ENCODE measurements at places on chromosomes 1 and 21.
A peak's percentile ranks its signal among the peaks of the same experiment; 100 is the strongest.

- DNase-seq: no peak
Measured at GRCh38 chr1:226223157-226223785, at the start of gene MIXL1. TSS of gene MIXL1 (plus strand) at chr1:226223664. CDS start at chr1:226223682, 18 bp downstream.

- DNase-seq: no peak
Measured at GRCh38 chr1:84370266-84370665, 28.0 kb upstream of the DNASE2B start.

- DNase-seq: no peak
Measured at GRCh38 chr1:90989990-90990389, 31.8 kb downstream of the ZNF644 start.

- DNase-seq: no peak
Measured at GRCh38 chr1:9823693-9823942, 147 bp downstream of the CLSTN1 start.

- no peak for DNase-seq
Measured at GRCh38 chr1:229863651-229864545, 203.1 kb upstream of the GALNT2 start.

- DNase-seq: no peak
Measured at GRCh38 chr1:18575620-18576019, 55.0 kb upstream of the PAX7 start.

DNA sequence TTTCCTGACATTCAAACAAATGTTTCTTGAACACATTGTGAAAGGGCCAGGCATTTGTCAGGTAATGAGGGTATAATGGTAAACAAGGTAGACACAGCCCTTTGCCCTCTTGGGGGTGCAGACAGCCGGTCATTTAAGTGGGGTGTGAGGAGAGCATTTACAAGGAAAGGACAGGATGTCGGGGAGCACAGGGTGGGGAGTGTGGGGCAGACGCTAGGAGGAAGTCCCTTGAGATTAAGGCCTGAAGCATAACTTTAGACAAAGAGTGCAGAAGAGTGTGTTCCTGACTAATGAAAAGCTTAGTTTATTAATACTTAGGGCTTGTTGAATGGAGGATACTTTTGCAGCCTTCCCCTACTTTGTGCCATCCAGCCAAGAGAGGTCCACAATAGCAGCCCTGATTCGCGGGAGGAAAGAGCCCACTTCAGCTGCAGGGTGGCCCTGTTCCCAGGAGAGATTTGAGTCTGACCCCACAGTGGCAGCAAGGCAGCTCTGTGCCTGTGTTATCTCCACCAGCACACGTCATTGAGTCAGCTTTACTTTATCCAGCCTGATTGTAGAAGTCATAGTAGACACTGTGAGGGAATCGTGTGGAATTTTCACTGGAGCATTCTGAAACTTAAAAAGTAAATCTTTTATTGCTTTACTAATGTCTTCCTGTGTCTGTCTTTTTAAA, 35.1 kb downstream of the MPZL1 start:
- DNase-seq: no peak

DNA sequence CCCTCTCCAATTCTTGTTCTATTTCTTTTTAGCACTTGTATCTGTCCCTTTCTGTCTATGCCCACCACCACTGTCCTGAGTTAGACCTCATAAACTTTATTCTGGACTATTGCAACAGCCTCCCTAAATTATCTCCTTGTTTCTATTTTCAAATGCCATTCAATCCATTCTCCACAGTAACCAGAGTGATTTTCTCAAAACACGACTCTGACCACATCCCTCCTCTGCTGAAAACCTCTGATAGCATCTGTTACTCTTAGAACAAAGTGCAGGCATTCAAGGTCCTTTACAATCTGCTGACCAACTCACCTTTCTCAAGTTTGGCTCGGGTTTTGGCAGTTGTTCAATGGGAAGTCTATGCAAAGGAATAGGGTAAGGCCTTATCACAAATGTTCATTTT, 22.8 kb upstream of the GPX7 start:
- DNase-seq: no peak

- no peak for DNase-seq
Measured at GRCh38 chr1:70382682-70383081, 28.2 kb upstream of the ANKRD13C start.

GRCh38 chr1:110672001-110672752, 2.6 kb downstream of the KCNA3 start:
- peak; percentile 87 for DNase-seq

DNA sequence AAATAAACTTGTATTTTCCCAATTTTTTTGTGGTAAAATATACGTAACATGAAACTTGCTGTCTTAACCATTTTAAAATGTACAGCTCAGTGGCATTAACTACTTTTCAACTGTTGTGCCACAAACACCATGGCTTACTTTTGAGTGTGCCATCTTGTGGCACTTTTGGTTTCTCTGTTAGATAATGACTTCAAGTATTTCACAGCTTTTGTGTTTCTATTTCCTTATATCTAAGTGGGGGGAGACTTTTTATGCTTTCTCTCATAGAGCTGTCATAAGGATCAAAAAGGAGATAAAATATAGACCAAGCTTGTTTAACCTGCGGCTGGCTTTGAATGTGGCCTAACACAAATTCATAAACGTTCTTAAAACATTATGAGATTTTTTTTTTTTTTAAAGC, 44.3 kb downstream of the CDC14A start:
- DNase-seq: peak; percentile 38

DNA sequence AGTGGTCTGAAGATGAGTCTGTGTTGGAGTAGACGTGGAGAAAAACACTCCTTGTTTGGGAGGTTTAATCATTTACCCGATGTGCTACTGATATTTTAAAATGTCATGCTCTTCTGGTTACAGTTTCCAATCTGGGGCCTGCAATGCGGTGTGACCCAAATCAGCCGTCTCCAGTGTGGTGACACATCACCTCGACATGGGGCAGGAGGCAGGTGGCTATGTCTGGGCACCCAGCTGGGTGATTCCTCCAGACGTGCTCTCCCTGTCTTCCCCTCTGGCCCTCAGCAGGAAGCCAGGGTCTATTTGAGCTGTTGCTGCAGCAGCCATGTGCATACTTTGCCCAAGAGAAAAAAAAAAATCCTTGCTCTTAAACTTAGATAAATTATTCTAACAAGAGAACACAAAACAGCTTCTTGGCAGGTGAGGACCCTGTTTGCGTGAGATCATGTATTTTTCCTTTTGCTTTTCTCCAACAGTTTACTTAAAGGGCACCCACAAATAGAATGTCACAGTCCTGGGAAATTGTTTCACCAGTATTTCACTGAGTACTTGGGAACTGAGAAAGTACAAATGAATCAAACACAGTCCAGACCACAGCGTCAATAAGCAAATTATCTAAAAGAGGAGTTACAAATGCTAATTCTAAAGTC, 38.9 kb upstream of the MAP10 start:
- no peak for DNase-seq

DNA sequence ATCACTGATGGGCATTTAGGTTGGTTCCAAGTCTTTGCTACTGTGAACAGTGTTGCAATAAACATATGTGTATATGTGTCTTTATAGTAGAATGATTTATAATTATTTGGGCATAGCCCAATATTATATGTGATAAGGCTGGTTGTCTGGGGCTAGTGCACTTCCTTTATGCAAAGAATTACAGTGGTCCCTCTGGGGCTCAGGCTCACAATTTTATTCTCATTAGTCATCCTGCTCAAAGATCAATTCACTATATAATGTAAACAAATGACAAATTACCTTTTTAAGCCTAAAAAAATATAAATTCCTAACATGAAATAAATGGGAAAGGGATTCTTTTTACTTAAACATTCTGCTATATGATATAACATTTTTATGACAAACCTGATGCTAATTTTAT, 5.0 kb downstream of the PLPPR4 start:
- no peak for DNase-seq

DNA sequence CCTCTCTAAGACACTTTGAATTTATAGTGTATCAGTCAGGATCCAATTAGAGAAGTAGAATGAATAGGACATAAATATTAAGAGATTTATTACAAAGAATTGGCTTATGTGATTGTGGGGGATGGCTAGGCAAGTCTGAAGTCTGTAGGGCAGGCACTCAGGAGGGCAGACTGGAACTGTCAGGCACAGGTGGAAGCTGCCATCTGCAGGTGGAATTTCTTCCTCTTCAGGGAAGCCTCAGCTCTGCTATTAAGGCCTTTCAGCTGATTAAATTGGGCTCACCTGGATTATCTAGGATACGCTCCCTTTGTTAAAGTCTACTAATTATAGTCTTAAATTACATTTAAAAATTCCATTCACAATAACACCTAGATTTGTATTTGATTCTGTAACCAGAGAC, 92.0 kb upstream of the HAO2 start:
- no peak for DNase-seq

GRCh38 chr1:36306210-36306901, at the start of gene SH3D21:
TSS of gene SH3D21 (plus strand) at chr1:36306368. CDS start at chr1:36306421, 53 bp downstream.
- peak; percentile 51 for DNase-seq

DNA sequence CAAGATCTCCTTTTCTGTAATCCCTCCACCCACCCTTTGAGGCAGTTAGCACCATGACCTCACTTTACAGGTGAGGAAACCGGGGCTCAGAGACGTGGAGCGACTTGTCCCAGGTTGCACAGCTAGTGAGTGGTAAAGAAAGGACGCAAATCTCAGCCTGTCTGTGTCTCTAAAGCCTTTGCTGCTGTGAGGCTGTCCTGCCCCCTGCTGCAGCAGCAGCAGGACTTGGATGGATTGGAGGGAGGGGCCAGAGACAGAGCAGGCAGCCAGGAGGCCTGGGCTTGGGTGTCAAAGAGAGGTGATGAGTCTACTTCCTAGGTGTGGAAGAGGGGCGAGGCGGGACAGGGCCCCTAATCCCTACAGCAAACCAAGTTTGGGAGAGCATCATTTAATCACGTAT, 69.6 kb downstream of the PTPRU start:
- no peak for DNase-seq

DNA sequence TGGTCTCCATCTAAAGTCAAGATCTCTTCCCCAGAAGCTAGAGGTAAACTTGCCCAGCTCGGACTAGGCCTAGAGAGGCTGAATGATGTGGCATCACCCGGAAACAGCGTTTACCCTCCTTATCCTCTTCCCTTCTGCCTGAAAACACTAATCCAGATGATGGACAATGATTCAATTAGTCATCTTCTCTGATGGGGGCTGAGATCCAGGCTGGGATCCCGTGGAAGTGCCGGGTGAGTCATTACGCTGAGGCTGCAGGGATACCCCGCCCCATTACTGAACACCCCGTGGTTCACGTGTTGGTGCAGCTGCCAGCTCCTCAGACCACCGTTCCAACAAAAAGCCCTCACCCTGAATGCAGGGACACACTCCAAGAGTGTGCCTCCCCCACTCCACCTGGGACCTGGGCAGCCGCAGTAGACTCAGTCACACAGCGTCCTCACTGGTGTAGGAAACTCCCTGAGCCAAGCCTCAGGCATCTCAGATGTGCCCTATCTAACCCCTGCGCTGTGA, 2.0 kb downstream of the S100A6 start:
- DNase-seq: no peak

- DNase-seq: no peak
Measured at GRCh38 chr1:24389231-24389678, 24.3 kb downstream of the STPG1 start.

GRCh38 chr1:27147842-27148518, 6.9 kb downstream of the SLC9A1 start:
- no peak for DNase-seq

DNA sequence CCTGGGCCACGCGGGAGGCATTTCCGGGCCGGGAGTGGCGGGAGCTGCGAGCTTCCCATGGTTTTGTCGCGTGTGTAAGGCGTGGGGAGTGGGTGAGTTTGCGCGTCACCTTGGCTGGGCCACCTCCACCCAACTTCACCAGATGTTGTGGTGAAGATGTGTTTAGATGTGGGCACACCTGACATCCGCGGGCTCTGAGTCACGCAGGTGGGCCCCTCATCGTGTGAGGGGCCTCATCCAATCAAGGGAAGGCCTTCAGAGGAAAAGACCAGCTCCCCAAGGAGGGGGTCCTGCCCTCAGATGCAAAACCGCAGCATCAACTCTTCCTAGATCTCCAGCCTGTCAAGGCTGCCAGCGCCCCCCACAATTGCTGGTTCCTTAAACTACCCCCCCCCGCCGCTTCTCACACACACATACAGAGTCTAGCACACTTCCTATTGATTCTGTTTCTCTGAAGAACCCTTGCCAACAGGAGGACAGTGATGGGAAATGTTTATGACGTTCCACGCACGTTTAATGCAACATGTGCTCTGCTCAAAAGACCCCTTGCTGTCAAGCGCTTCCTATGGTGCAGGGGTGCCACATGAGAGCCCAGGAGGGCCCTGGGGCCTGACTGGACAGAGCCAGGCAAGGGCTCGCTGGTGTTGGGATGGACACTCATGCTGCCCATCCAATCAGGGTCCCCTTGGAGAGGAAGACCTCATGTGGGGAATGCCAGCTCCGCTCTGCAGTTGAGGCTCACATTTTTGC, 11.9 kb downstream of the ACTRT2 start:
- DNase-seq: peak; percentile 73

- DNase-seq: no peak
Measured at GRCh38 chr1:156805766-156806511, 10.7 kb downstream of the SH2D2A start.

DNA sequence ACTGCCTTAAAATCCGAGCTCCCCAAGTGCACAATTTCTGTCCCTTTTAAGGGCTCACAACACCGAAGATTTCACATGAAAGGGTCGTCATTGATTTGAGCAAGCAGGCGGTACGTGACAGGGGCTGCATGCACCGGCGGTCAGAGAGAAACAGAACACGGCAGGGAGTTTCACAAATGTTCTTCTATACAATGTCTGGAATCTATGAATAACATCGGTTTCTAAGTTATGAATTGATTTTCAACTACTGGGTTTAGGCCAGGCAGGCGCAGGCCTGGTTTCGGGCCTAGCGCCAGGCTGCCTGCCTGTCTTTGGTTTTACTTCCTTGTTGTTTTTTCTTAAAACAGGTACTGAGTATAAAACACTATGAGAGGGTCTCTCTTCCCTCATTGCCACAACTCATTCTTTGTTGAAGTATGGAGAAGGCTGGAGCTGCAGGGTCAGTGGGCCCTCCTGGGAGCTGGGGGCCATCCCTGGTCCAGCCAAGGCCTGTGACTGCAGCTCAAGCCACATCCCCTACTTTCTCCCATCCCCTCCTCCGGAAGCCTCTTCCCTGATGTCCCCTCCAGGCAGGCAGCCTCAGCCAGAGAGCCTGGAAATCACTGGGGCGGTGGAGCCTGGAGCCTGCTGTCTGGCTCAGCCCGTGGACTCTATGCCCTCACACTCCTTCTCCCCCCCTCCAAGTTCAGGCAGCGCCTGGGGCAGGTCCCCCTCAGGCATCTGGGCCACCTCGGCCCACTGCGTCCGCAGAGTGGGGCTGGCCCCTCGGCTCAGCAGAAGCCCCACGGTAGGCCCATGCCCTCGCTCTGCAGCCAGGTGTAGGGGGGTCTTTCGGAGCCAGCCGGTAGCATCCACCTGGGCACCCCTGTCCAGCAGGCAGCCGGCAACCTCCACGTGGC, 2.4 kb downstream of the ANKRD65 start:
- DNase-seq: no peak

GRCh38 chr1:226682871-226683814, 55.9 kb downstream of the ITPKB start:
- no peak for DNase-seq

DNA sequence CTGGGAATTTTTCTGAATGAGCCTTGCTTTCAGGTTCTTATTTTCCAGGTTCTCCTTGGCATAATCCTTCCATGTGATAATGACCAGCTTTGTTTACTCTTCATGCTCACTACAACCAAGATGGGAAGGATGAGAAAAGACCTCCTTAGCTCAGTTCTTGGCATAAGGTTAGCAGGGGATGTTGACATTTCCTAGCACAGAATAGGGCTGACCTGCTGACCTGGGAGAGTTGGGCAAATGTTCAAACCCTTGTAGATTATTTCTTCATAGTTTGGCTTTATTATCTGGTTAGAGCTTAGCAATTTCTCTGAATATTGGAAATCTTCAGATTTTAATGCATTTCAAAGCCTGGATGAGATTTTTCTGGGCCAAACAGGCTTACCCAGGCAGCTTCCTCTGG, 23.6 kb upstream of the SYT6 start:
- no peak for DNase-seq
